ENCODE measurements at places on chromosomes 3 and 15.

GRCh38 chr3:129449279-129450115 is 9.5 kb downstream of the IFT122 start:
- no peak for DNase-seq

- no peak for DNase-seq
These were observed 145.9 kb upstream of the GALNT15 start for GRCh38 chr3:16028604-16029003.

- no peak for DNase-seq
These were observed 3.3 kb upstream of the IL17RE start for GRCh38 chr3:9899289-9899791.

GRCh38 chr3:170247875-170248274 is 25.7 kb downstream of the PRKCI start:
- no peak for DNase-seq

GRCh38 chr3:45596290-45596791 is 1.8 kb downstream of the LIMD1 start:
- peak; percentile 14 for DNase-seq

DNA sequence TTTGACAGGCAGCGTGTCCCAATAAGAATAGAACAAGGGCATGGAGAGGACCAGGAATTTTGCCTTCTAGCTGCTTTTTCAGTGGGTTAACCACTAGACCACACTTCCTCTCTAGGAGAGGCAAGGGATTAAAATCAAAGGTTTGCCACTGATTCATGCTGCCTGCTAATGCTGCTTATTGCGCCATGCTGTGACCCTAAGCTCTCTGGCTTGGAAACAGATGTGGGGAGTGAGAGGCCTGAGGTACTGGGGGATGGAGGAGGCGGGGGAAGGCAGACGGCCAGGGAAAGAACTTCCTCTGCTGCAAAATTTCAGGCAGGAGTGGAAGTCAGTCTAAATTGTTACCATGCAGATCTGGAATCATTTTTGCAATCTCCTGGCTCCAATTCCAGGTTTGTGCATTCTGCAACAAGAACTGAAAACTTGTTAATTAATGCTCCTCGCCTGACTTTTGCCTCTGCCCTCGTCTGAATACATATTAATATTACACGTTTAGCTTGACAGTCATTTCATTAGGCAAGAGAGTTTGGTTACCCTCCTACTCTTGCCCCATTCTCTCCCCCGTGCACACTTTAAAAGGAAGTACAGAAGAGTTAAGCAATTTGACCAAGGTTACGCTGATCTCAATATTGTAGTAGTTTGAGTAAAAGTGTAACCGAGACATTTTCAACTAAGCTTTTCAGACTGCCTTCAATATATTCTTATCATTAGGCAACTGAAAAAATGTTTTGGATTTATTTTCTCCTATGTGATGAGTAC is 121.7 kb upstream of the SPRED1 start:
- no peak for DNase-seq

- DNase-seq = no peak
These were observed 29.9 kb downstream of the IL5RA start for GRCh38 chr3:3080309-3080708.

GRCh38 chr15:69813881-69814280 is 283.8 kb downstream of the TLE3 start:
- DNase-seq = no peak

DNA sequence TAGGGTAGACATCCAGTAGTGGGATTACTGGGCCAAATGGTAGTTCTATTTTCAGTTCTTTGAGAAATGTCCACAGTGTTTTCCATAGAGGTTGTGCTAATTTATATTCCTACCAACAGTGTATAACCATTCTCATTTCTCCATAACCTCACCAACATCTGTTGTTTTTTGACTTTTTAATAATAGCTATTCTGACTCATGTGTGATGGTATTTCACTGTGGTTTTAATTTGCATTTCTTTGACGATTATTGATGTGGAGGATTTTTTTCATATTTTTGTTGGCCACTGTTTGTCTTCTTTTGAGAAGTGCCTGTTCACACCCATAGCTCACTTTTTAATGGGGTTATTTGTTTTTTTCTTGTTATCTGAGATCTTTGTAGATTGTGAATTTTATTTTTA is 125.2 kb downstream of the CFAP20DC start:
- no peak for DNase-seq

DNA sequence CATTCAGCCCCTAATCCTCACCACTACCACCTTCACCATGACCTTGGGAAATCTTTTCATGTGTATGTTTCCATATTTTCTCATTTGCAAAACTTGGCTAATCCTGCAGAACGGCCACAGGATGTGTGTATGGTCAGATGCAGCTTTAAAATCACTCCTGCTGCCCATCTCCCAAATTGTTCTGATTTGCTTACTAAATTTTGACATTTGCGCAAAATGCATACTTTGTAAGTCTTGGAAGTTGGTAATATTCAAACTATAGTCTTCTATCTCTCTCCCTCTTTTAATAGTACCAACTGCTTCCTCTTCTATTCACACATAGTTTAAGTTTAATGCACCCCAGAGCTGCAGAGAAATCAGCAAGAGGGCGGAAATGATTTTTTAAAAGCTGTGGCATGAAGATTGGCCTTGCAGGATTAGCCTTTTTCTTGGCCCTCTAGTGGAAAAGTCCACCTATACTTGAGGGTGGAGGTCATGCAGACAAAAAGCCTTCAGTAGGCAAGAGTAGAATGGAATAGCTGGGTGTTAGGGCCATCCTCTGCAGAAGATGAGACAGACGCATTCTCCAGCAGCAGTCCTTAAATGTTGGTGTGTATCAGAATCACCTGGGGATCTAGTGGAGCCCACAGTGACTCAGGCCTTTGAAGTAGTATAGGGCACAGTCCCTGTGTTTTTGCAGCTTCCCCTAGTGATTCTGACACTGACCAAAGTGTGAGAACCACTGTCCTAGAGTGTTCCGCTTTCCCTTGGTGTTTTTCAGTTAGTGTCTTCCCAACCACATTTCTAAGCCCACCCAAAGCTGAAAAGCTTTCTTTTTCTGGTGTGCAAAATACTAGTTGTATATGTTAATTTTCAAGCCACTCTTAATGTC is 181.7 kb downstream of the CHST2 start:
- no peak for DNase-seq
